Hematopoietic multipotent progenitor cell treated with erythropoietin and hydrocortisone succinate and interleukin-3 and kit ligand, for 4 days (in vitro differentiated cells): ENCODE measurements at places on chromosomes 5 and 9.

DNA sequence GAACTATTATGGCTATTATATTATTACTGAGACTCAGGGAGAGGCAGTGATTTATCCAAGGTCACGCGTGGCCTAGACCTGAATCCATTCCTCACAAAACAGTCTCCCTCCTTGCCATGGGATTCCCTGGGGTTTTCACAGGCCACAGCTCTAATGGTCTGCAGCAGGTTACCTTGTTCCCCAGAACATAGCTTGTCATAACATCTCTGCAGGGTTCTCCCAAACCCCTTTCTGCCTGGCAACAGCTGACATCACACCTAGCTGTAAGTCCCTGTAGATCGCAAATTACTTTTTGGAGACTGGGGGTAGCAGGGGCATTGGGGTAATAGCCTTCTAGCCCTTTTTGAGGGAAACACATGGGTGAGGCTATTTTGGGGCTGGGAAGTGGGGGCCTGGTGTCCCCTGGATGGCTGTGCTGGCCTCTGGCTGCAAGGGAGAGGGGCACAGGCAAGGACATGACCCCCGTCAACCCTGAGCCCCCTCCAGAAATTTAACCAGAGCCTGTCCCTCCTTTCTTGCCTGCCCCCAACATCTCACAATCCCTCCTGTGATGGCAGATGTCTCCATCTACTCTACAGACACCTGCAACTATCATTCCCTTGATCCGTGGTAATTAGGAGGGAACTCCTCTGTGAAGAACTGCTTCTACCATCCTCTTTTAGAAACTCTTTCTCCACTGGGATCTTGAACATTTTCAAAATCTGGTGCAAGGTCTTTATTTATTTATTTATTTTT, 1.3 kb downstream of the CD74 start:
- peak; percentile 91 for DNase-seq

- no peak for DNase-seq
Measured at GRCh38 chr5:117665121-117665520, 1090.5 kb upstream of the SEMA6A start.

- no peak for DNase-seq
Measured at GRCh38 chr9:93198838-93199625, 15.1 kb downstream of the WNK2 start.

GRCh38 chr9:25678147-25678666, at the start of gene TUSC1:
TUSC1 (minus strand) TSS chr9:25678444; CDS start chr9:25678312, 132 bp downstream.
- DNase-seq = peak; percentile 91

- no peak for DNase-seq
Measured at GRCh38 chr5:144427866-144428265, 257.2 kb downstream of the KCTD16 start.

DNA sequence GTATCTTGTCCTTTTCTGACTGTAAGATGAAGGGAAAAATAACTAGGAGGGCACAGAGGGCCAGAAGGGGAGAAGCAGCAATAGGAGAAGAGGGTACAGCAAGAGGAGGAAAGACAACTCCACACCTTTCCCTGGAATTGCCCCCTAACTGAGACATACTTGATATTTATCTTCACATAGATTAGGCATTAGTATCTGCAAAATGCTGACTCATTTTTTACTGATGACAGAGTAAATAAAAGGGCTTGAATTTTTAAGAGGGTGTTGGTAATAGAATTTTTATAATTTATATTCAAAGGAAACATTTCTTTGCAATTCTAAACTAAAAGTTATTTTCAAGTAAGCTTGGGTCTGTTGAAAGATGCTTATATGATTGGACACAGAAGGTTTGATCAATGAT, 86.8 kb upstream of the PRRC1 start:
- DNase-seq = no peak

GRCh38 chr5:100796851-100797250, 106.2 kb downstream of the ST8SIA4 start:
- no peak for DNase-seq

DNA sequence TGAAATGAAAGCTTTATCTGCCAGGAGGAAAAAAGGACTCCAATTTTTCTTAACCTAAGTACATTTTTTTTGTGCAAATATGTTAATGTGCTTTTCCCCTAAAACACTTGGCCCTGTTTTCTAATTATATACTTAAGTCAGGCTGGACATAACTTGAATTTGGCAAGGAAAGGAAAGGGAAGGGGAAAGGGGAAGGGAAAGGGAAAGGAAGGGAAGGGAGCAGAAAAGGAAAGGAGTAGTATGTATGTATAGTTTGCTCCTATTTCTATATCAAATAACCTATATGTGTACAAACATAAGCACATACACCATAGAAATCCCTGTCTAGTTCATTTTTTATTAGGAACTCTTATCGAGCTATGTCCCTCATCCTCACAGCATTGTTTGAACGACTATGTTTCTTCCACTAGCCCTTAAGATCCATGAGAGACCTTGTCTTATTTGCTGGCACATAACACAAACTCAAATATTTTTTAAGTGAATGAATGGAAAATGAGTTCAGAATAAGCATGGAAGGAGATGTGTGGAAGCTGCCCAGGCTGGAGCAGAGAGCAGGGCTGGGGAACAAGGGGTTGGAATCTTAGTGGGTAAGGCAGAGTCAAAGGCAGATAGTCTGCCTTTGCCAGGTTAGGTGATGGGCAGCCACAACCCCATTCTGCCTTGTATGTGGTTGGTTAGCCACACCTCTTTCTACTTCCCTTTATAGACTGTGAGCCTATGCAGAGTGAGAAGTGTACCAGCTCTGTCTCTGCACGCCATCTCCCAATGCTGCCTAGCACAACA, 70.0 kb downstream of the KLHL3 start:
- DNase-seq = peak; percentile 93

DNA sequence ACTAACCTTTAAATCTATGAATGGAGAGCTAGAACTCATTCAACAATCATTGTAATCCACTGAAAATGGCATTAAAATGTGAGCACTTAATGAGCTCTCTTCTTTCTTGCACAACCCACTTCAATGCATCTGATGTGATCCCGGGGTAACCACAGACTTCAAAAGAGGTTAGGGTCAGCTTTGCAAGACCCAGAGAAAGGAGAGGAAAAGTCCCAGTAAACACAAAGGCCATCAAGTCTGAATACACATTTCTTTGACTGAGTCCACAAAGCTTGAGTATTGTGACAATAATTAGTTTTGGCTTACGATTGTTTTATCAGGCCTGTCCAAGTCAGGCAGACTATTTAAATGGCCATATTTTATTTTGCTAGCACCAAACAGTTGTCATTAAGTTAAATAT, 148.8 kb upstream of the ZNF608 start:
- no peak for DNase-seq
